Upper lobe of left lung (tissue), 6 donors: ENCODE measurements at places on chromosomes 6 and 20. TPM values are rescaled to one million over a fixed set of nuclear protein-coding genes. Genes with fewer than 3 reads are reported as not detected.
A peak's percentile ranks its signal among the peaks of the same experiment; 100 is the strongest.

DNA sequence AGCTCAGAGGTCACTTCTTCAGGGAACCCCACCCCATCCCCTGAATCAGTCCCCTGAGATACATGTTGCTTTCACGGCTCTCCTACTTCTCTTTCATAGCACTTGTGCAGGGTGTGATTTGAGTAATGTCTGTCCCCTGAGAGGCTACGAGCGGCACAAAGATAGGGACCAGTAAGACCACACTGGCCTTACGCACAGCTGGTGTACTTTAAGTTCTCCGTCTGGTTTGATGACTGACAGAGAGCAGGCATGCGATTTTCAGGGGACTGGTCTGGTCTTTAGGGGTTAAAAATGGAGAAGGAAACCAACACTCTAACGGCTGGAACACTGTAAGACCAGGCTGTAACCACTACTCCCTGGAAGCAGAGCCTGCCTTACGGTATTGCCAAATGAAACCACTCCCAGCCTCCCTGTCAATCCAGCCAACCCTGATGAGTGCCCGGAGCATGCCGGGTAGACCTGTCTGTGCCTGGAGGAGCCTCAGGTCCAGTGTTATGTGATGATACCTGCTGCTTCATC is 47.1 kb downstream of the ELMO2 start:
- no peak overlapping the region for H3K4me3 ChIP-seq
- no peak overlapping the region for H3K27ac ChIP-seq
- no peak for DNase-seq
- no peaks in the 10 kb centered on the region for H3K27me3 ChIP-seq
- H3K4me1 ChIP-seq = peaks cover 48% of the 10 kb centered on the region
- peaks cover 2% of the 10 kb centered on the region for H3K36me3 ChIP-seq

DNA sequence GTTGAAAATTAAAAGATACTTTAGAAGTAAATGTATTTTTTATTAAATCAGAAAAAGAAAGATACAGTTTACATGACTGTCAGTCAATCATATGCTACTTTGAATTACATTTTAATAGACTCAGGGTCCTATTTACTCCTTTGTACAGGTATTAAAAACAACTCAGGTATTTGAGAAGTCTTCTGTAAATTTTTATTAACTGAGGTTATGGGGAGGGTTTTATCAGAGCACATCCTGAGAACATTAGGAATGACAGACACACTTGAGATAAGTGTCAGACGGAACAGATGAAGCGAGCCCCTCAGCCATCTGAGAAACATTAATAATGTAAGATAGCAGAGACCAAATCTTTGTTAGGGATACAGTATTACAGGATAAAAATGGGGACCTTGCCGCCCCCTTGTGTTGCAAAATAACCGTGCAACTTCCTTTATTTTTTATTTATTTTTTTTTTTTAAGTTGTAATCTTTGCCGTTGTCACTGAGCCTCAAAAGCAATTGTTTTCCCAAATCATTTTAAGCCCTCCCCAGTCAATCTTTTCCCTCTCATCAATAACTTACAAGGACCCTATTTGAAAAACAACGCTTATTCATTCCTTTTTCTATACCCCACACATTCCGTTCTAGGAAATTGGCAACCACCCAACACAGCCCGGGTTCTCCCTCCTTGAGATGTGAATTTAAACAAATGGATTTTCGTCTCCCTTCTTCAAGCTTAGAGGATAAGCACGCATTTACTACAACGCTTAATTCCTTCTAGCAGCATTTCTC is 126.7 kb downstream of the BCAS1 start:
- DNase-seq = no peak
- H3K4me1 ChIP-seq = peaks cover 11% of the 10 kb centered on the region
- H3K27ac ChIP-seq = no peak overlapping the region

DNA sequence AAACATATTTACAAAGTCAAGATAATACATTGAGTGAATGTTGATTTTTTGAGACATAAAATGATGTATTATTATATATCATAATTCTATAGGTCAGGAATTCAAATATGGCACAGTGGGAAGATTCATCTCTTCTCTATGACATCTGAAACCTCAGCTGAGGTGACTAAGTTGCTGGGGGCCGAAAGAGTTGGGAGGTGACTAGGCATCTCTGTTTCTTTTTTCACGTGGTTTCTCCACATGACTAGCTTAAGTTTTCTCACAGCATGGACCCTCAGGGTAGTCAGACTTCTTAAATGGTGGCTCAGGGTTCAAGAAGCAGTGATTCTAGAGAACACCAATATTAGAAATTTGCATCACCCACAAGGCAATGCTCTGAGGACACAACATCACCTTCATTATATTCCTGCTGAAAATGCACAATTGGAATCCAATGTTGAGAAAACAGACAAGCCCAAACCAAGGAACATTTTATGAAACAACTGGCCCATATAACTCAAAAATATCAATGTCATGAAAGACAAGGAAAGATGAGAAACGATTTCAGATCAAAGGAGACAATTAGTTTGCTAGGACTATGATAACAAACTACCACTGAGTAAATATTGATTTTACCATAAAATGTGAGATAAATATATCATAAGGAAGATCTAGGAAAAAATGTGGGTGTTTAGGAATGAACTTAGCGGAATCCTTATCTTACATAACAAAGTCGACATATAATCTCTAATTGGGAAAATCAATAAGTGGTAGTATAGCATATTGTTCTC is 273.3 kb upstream of the IRAK1BP1 start:
- H3K4me3 ChIP-seq = no peak overlapping the region
- H3K27ac ChIP-seq = no peak overlapping the region
- H3K27me3 ChIP-seq = no peaks in the 10 kb centered on the region
- no peak for DNase-seq
- H3K4me1 ChIP-seq = no peaks in the 10 kb centered on the region

GRCh38 chr6:136639702-136640101 is 89.5 kb upstream of the MAP7 start:
- DNase-seq = no peak
- no peak overlapping the region for H3K27ac ChIP-seq
- peaks cover 7% of the 10 kb centered on the region for H3K36me3 ChIP-seq
- H3K4me1 ChIP-seq = peaks cover 10% of the 10 kb centered on the region
- H3K4me3 ChIP-seq = no peak overlapping the region

GRCh38 chr6:135047336-135047735 is 7.3 kb downstream of the HBS1L start:
- H3K4me3 ChIP-seq = no peak overlapping the region
- no peaks in the 10 kb centered on the region for H3K27me3 ChIP-seq
- no peak for DNase-seq
- no peaks in the 10 kb centered on the region for H3K36me3 ChIP-seq

GRCh38 chr6:149234051-149234962 is 83.2 kb upstream of the TAB2 start:
- H3K4me1 ChIP-seq = no peaks in the 10 kb centered on the region
- no peak overlapping the region for H3K4me3 ChIP-seq
- DNase-seq = no peak
- H3K27ac ChIP-seq = no peak overlapping the region

GRCh38 chr6:4776493-4777393 is 539 bp downstream of the CDYL start:
- no peaks in the 10 kb centered on the region for H3K27me3 ChIP-seq
- H3K4me3 ChIP-seq = peak overlapping the region; percentile 78
- H3K27ac ChIP-seq = peak overlapping the region; percentile 93
- peaks cover 8% of the 10 kb centered on the region for H3K4me1 ChIP-seq

- no peak overlapping the region for H3K4me3 ChIP-seq
- H3K4me1 ChIP-seq = no peaks in the 10 kb centered on the region
- no peaks in the 10 kb centered on the region for H3K36me3 ChIP-seq
- DNase-seq = no peak
These were observed 637.1 kb upstream of the CITED2 start for GRCh38 chr6:140011537-140011936.

- no peak overlapping the region for H3K27ac ChIP-seq
- H3K36me3 ChIP-seq = no peaks in the 10 kb centered on the region
- DNase-seq = no peak
- no peaks in the 10 kb centered on the region for H3K4me1 ChIP-seq
These were observed 8.9 kb upstream of the TAAR5 start for GRCh38 chr6:132598473-132598872.

DNA sequence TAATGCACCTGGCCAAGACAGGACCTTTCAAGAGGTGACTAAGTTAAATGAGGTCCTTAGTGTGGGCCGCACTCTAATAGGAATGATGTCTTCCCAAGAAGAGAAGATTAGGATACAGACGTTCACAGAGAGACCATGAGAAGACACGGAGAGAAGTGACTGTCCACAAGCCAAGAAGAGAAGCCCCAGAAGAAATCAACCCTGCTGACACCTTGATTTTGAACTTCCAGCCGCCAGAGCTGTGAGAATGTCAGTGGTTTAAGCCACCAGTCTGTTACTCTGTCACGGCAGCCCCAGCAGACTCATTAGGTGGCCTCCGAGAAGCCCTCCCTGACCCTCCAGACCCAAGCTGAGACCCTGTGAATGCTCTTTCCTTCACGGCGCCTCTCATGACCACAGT is 29.5 kb downstream of the NOL4L start:
- H3K4me3 ChIP-seq = no peak overlapping the region
- DNase-seq = no peak
- no peaks in the 10 kb centered on the region for H3K36me3 ChIP-seq

GRCh38 chr6:64717281-64717680 is 989.7 kb downstream of the EYS start:
- no peak for DNase-seq
- no peaks in the 10 kb centered on the region for H3K27me3 ChIP-seq
- H3K4me1 ChIP-seq = no peaks in the 10 kb centered on the region

- H3K27ac ChIP-seq = no peak overlapping the region
- no peak for DNase-seq
- no peaks in the 10 kb centered on the region for H3K36me3 ChIP-seq
- H3K4me3 ChIP-seq = no peak overlapping the region
These were observed 45.4 kb upstream of the AGPAT4 start for GRCh38 chr6:161319231-161319630.

GRCh38 chr6:73943930-73944652 is 248.1 kb downstream of the CD109 start:
- DNase-seq = no peak
- no peaks in the 10 kb centered on the region for H3K36me3 ChIP-seq
- H3K4me1 ChIP-seq = no peaks in the 10 kb centered on the region

DNA sequence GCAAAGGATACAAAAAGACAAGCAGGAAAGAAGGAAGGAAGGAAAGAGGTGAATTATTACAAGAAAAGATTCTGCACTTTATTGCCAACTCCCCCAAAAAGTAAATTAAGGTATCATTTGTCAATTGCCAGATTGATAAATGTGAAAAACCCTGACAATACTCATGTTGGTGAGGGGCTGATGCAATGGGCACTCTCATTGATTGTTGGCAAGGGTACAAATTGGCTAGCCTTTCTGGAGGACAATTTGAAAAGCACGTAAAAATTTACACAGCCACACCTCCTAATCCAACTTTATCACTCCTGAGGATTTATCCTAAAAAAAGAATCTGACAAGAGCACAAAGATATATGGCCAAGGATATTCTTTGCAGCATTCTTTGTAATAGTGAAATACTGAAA is 47.7 kb downstream of the SCML4 start:
- DNase-seq = no peak
- no peak overlapping the region for H3K4me3 ChIP-seq
- no peaks in the 10 kb centered on the region for H3K4me1 ChIP-seq
- H3K27me3 ChIP-seq = no peaks in the 10 kb centered on the region

DNA sequence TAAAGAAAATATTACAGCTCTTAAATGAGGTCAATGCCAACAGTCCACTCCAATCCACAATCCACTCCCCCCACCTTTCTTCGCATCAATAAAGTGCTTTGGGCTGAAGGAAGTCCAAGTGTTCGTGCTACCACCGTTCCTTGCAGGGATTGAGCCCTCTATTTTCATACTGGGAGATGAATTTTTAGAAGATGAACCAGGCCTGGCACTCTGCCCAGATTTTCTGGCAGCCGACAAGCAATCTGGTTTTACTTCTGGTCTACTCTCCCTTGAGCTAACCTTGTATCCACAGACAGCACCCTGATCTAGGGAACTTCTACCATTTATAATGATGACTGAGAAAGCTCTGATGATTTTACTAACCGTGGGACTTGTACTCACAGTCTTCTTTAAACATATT is 72.3 kb downstream of the BTBD9 start:
- H3K4me1 ChIP-seq = peaks cover 9% of the 10 kb centered on the region
- no peak overlapping the region for H3K4me3 ChIP-seq
- DNase-seq = no peak
- no peaks in the 10 kb centered on the region for H3K27me3 ChIP-seq
- H3K36me3 ChIP-seq = no peaks in the 10 kb centered on the region
- H3K27ac ChIP-seq = peak overlapping the region; percentile 51

DNA sequence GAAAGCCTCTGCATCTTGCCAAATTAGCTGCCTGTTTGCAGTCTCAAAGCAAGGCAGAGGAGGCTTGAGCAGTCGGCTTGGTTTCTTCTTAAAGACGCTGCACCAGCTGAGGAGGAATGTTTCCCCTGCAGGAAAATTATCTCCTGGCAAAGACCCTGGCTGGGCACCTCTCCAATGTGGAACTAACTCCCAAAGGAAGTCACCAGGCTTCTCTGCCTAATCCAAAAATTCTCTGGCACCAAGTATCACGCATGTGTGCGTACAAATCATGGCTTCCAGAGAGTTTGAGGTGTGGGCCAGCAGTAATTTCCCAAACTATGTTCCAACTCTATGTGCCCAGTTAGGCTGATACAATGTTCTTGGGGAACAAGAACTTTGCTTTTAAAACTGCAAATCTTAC is 176.2 kb downstream of the KIF16B start:
- no peak overlapping the region for H3K4me3 ChIP-seq
- no peak overlapping the region for H3K27ac ChIP-seq
- peaks cover 3% of the 10 kb centered on the region for H3K36me3 ChIP-seq
- no peaks in the 10 kb centered on the region for H3K27me3 ChIP-seq
- H3K4me1 ChIP-seq = no peaks in the 10 kb centered on the region

DNA sequence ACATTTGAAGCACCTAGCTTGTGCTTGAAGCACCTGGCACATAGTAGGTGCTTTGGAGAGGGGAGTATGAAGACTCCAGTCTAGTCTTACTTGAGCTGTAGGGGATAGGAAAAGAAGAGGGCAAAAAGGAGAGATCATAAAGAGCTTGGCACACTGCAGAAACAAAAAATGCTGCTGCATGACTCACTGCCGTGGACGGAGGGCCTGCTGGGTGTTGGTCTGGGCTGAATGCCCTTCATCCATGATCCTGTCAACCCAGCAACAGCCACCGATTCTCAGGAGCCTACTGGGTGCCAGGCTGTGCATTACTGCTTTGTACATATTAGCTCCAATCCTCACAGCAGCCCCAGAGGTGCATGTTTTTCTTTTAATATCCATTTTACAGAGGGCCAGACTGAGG is 6.0 kb downstream of the PDYN start:
- no peak overlapping the region for H3K27ac ChIP-seq
- no peaks in the 10 kb centered on the region for H3K36me3 ChIP-seq

DNA sequence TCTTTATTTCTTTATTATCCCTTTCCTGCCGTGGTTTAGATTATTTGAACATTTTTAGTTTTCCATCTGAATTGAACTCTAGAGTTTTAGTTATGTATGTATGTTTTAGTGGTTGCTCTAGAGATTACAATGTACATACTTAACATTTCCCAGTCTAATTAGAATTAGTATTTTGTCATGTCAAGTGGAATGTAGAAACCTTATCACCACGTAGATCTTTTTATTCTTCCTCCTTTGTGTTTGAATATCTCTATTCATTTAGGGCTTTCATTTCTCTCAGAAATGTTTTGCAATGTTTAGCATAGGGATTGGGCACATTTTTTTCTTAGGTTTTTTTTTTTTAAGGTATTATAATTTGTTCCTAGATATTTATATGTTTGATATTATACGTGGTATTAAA is 73.1 kb upstream of the EZR start:
- no peaks in the 10 kb centered on the region for H3K27me3 ChIP-seq
- H3K4me3 ChIP-seq = no peak overlapping the region
- no peak for DNase-seq
- no peaks in the 10 kb centered on the region for H3K4me1 ChIP-seq

BCAS1 gene
- 1.5 TPM for total RNA-seq

DEFB128 gene
- not detected for total RNA-seq

GABRR1 gene
- not detected for total RNA-seq

CRISP2 gene
- total RNA-seq = not detected

LY6G5C gene
- 1.8 TPM for total RNA-seq

SEL1L2 gene
- not detected for total RNA-seq

ENPP4 gene
- 11.9 TPM for total RNA-seq
